Epithelial cell of proximal tubule (primary cell): ENCODE measurements at places on chromosomes 12 and 14.
A peak's percentile ranks its signal among the peaks of the same experiment; 100 is the strongest.

- DNase-seq: no peak
These were observed 24.6 kb downstream of the NPC2 start for GRCh38 chr14:74468513-74468912.

DNA sequence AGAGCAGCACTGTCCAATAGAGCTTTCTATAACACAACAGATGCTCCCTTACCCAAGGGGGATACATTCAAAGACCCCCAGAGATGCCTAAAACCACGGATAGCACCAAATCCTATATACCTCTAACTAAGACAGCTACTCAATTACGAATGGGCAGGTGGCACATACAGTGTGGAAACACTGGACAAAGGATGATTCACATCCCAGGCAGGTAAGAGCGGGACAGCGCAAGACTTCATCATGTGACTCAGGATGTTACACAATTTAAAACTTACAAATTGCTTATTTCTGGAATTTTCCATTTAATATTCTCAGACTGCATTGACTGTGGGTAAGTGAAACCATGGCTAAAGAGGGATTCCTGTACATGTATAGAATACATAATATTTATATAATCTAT, 5.5 kb upstream of the HCFC2 start:
- no peak for DNase-seq

DNA sequence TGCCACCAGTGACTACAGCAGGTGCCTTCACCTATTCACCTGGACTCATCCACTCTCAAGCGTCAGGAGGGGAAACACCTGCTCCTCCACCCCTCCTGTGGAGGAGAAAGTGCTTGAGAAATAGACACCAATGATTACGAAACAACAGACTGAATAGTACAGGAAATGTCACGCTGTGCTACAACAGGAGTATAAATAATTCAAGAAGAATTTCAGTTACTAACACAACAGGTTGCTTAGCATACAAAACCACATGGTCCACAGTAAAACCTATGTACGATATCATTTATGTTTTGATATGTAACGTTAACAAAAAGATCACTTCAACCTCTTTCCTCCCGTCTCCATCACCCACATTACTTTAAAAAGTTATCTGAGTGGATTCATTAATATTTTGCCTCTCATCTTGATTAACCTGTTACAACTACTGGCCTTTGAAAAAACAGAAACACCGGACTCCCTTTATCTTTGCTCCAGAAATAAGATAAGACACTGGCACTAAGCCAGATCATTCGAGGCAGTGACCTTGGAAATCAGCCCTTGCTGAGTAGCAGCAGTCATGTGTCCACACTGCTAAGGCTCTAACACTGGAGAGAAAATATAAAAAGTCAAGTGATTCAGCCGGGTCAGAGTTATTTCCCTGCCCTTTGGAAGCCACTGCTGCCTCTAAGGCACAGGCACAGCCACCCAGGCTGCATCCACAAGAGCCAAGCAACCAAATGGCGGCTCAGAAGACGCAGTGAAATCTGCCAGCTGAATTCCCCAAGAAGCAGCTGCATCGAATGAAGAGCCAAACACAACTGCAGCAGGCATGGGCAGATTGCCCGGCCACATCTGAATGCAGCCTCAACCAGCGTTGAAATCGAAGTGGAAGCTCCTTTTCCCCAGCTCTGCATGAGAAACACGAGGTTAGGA, 40.9 kb downstream of the NT5DC3 start:
- peak; percentile 82 for DNase-seq

GRCh38 chr14:22630486-22630885, 13.7 kb downstream of the OR6J1 start:
- no peak for DNase-seq

DNA sequence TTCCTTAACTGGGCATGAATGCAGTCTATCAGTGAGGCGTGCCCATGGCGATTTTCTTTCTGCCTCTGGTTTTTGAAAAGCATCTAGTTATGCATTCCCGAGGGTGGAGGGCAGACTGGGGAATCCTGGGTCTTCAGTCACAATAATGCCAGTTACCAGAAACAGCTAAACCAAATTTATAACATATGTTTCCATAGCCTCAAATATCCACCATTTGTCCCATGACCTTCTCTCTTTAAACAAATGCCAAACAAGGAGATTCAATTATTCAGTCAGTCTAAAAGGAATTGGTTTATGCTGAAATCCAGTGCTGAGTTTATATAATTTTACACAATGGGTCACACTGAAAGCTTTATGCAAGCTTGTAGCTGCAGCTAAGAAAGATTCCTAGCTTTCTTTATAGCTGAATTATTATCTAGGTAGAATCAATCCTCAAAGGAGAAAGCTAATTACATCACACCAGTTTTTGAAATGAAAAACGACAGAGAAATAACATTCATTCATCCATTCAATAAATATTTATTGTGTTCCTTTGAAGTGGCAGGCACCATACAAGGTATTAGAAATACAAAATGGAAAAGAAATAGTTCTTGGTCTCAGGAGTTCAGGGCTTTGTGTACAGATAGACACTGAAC, 131.3 kb upstream of the RAP1B start:
- no peak for DNase-seq

GRCh38 chr14:75434890-75435248, 7.0 kb downstream of the JDP2 start:
- no peak for DNase-seq

GRCh38 chr14:42163136-42163535, 556.5 kb downstream of the LRFN5 start:
- no peak for DNase-seq

DNA sequence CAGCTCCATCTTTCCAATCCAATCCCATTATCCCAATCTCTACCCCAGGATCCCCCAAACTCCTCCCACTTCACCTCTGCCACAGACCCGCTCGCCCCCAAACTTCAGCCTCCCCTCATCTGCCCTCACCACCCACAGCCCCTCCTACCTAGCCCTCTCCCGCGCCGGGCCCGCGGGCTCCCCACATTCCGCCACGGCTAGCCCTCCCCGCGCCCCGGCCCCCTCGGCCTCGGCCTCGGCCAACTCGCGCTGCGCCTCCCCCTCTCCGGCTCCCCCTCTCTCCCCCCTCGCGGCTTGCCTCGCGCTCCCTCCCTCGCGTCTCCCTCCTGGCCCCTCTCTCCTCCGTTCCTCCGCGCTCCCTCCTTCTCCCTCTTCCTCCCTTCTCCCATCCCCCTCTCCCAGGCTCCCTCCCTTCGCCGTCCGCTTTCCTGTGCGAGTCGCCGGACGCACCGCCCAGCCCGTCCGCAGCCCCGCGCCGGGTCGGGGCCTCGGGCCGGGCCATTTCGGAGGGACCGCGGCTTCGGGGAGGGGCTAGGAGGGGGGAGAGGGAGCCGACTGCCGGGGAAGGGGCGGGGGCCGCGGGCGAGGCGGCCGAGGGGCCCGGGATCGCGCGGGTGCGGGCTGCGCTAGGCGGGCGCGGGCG, at the start of gene ATN1:
ATN1 (plus strand) TSS at position 581 of the 643 bp plus-strand sequence. CDS start 6,043 bp downstream, outside the sequence.
- no peak for DNase-seq

- no peak for DNase-seq
These were observed 249.3 kb downstream of the FOXN3 start for GRCh38 chr14:89167705-89168104.

- DNase-seq: no peak
These were observed 9.3 kb downstream of the GXYLT1 start for GRCh38 chr12:42135259-42135814.
